ENCODE measurements at places on chromosomes 2 and 18.

- no peak for DNase-seq
Measured at GRCh38 chr2:101931402-101931801, 60.4 kb upstream of the IL1R2 start.

GRCh38 chr18:77522051-77522675, 272.5 kb downstream of the GALR1 start:
- DNase-seq, result no peak

DNA sequence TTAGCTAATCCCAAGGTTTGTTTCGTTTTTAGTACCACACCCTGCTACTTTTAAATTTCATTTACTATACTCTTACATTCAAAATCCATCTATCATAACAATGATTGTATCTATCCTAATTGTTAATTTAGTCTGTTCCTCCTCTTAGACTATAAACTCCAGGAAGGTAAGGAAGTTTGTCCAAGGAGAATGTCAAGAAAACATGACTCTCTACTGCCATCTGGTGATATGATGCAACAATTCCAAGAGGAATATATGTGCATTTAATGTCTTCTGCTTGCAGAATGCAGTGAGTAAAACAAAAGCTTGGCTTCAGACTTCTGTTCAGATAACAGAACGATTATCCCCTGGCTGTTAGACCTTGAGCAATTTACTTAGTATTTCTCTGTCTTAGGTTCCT, 1267.1 kb downstream of the LRP1B start:
- DNase-seq, result no peak

DNA sequence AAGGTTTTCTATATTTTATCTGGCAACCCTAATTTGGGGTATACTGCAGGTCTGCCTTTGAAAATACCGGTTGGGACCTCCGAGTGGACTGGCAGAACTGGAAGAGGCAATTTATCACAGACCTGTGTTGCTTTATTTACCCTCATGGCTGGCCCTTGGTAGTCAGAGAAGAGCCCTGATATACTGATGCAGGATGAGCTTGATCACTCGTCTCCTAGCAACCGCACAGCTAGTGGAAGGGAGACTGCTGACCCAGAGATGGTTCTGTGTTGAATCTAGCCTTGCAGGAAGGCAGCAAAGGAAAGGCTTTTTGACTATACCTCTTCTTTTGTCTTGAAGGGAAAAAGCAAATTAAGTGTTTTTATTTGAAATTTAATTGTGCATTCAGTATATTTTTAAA, 154.7 kb downstream of the EML6 start:
- no peak for DNase-seq

GRCh38 chr2:152094014-152094413, 4.8 kb downstream of the CACNB4 start:
- DNase-seq, result no peak

DNA sequence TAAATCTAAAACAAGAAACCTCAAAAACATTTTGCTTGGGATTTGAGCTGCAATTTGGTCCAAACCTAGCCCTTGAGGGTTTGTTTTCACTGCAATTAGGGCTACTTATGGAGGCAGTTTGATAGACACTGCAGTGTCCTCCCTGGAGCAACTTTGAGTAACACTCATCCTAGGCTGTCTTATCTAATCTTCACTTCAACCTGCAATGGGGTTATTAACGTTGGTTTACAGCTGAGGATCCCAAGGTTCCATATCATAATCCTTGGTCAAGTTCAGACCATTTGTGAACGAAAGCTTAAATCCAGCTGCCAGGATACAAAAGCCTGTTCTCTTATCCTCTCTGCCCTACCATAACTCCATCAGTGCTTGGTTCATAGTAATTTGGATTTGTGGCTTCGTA, 2.5 kb downstream of the ANXA4 start:
- no peak for DNase-seq

DNA sequence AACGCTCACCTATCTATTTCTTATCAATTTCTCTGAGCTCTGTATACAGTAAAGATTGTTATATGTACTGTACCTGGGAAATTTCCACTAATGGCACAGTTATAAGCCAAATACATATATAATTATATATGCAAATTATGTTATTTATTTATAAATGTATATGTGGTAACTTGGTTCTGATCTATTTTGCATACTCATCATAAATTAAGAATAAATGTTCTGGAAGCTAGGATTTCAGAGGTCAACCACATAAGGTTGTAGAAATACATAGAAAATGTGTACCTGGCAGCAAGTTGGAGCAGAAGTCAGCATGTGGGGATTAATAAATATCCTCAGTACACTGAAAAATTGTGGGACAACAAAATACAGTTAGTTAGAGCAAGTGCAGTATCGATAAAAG, 353.7 kb upstream of the ZNF521 start:
- no peak for DNase-seq

DNA sequence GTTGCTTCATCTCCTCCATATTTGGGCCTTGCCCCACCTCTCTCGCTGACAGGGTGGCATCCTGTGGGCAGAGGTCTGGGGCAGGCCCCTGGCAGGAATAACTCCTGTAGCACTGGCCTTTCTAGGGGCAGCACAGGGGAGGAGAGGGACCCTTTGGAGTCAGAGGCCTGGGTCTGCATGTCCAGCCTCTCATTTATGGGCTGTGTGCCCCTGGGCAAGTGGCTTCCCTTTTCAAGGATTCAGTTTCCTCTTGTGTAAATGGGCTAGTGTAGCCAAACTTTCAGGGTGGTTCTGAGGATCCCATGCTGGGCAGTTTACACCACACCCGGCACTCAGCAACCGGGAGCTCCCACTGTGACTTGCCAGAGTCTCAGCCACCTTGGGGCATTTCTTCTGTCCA, 23.4 kb downstream of the ADRA2B start:
- no peak for DNase-seq

DNA sequence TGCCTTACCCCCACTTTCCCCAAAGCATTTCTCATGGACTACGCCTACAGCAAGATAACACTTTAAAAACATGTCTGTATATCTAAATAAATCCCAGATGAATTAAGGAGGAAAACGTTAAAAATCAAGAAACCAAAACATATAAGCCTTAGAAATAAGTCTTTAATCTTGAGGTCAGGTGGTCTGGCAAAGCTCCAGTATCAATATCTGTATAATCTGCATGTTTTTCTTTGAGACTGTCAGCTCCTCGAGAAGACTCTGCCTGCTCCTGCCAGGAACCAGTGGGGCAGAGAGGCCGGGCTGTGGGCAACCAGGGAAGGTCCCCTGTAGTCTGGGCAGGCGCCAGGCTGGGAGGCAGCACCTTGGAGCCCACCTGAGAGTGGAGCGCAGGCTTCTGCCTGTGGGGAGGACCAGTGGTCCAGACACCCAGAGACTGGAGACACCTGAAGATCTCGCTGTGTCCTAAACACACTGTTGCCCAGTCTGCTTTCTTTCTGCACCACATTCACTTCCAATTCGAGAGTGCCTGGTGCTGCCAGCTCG, 291.0 kb upstream of the SOX11 start:
- no peak for DNase-seq

DNA sequence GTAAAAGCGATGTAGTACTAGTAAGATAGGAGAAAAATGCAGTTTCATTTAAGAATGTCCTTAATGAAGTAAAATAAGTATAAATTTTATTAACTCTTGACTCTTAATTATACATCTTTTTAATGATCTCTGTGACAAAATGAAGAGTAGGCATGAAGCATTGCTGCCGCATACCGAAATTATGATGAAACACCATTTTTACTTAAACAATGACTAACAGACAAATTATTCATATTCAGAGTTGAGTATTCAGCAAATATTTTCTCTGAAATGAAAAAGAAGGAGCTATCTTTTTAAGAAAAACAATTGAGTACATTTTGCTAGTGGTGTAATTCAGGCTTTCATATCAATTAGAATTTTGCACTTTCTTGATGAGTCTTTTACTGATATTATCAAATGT, 150.6 kb upstream of the DOCK10 start:
- DNase-seq, result no peak

DNA sequence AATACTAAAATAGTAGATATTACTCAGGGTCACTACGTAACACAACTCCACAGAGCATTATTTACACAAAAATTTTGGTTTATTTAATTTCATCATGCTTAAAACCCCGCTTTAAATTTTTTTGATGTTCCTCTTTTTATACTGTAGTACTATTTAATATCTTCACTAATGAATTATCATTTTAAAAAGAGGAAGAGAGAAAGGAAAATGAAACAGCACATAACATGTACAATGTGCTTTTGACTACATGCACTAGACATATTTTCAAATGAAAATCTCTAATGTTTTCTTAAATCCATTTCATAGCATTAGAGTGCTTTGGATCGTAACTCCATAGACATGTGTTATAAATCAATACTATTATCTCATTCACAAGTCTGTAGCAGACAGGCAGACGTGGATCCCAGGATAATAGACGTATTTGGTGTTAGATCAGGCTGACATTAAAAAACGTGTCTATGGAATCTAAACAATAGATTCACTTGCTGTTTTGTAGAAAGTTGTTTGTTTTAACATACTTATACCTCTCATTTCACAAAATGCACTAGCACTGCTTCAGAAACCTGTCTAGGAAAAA, 897.0 kb downstream of the CPS1 start:
- no peak for DNase-seq

- no peak for DNase-seq
Measured at GRCh38 chr2:200379481-200380090, 73.1 kb downstream of the SPATS2L start.

DNA sequence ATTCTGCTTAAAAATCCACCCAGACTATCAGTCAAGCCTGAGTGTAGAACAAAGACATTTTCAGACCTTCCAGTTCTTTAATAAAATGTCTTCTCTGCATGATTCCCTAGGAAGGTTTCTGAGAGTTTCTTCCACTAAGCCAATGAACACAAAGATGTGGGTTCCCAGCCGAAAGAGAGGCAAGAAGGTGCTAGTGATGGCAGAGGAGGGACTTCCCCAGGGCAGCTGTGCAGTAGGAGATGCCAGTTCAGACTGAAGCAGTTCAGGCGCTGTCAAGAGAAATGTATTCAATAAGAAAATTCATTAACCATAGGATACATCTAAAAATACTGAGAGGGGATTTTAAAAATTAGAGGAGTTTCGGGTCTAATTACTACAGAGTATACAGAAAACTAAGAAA, 83.3 kb downstream of the RND3 start:
- DNase-seq, result no peak

- DNase-seq, result no peak
Measured at GRCh38 chr2:150532879-150533278, 45.4 kb upstream of the RND3 start.

DNA sequence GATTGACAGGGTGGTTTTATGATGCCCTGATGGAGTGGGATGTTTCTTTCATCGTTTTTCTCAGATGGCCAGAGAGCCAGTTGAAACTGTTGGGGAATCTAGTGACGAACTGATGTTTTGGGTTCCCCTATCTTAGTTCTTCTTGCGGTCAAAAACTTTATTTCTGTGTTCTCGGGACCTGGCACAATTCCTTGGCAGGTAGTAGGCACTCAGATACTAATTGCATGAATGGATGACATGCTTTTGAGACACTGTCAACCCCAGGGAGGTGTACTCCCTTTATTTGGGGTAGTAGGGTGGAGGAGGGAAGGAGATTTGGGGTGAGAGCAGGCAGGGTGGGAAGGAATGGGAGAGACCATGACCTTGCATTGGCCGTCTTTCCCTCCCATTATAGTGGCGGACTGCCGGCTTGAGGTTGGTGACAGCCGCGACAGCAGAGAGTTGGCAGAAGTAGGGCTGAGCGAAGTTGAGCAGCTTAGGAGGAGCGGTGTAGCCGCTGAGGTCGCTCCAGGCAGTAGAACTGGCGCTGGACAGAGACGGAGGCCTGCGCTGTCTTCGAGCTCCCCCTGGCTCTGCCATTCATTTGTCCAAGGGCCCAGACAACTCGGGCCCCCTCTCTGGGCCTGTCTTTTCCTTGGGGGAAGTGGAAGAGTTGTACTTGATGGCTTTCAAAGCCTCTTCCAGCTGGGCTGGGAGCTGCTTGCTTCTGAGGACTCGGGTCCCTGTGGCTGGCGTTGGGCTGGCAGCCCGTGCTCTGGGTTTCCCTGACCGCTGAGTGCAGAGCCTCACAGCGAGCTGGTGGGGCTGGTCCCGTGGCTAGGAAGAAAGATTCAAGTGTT, 2.6 kb downstream of the TET3 start:
- peak; percentile 56 for DNase-seq

DNA sequence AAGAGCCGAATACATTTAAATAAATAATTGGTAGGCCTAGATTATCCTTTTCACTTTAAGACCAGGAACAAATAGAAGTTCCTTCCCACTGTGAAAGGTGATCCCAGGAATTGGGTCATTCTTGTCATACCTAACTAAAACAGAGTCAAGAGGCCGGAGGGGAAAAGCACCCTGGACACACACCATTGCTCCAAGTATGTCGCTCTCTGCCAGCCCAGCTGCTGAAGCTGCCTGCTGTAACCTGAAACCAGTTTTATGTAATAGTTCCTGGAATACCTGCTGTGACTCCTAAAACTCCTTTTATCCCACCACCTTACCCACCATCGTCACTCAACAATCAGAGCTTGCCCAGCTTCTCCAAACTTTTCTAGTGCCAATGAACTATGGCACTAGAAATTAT, 217.1 kb downstream of the PTPRM start:
- DNase-seq, result no peak

DNA sequence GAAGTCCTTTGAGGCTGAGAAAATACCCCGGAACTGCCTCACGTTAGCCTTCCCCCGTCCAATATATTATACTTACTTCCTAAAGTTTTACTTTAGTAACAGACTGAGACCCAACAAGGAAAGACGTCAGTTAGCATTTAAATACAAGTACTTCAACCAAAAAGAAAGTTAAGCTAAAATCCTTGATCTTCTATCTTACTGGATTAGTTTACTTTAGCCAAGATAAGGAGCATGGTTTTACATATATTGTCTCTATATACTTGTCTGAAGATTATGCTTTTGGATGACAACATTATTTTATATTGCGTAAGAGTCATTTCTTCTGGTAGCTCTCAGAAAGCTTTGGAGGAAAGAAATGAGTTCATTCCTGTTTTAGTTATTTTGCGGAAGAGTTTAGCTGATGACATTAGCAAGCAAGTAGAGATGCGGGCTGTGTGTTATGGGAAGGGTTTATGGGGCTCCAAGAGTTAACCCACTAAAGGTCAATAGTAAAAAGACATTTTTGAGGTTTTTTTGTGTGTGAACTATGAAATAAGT, 532.9 kb downstream of the ZNF516 start:
- DNase-seq, result no peak

DNA sequence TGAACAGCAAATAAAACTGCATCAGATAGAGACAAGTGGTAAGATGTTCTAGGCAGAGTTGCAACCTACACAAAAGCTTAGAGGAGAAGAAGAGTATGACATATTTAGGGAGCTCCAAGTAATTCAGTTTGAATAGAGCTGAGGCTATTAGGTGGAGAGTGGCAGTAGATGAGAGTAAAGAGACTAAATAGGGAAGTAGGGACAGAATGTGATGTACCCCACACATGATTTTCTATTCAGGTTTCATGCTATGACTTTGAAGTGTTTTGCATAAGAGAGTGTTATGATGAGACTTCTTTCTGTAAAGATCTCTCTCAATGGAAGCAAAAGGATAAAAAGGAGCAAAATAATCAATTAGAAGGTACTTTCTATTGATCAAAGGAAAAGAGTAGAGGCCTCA, 206.8 kb upstream of the ERBB4 start:
- DNase-seq, result no peak

- DNase-seq, result no peak
Measured at GRCh38 chr2:7539077-7539476, 621.9 kb downstream of the RNF144A start.

GRCh38 chr2:70747284-70747683, 20.7 kb downstream of the ADD2 start:
- DNase-seq, result no peak

Measured in right kidney (tissue), 9 donors.